CD4-positive, alpha-beta memory T cell (primary cell): ENCODE measurements at places on chromosomes 2 and 18.

DNA sequence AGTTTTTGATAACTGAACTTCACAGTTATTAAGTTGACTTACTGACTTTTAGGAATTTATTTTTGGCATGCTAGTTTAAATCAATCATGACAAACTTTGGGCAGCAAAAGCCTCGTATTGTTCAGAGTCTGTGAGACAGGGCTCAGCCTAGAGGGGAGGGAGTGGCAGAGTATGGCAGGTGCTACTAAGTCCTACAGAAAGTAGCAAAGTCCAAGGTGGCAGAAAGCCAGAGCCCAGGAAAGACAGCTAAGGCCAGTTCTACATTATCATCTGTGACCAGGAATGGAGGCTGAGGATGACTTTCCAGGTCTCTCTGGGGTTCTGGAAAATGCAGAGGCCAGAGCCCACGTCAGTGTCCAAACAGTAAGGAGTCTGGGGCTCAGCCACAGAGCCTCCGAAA, 34.2 kb downstream of the CHST10 start:
- no peak for DNase-seq
- H3K27ac ChIP-seq: no peak overlapping the region
- H3K27me3 ChIP-seq: no peaks in the 10 kb centered on the region
- no peaks in the 10 kb centered on the region for H3K4me1 ChIP-seq
- no peak overlapping the region for H3K4me3 ChIP-seq
- H3K36me3 ChIP-seq: no peaks in the 10 kb centered on the region

GRCh38 chr2:21194147-21194546, 70.4 kb downstream of the TDRD15 start:
- H3K4me3 ChIP-seq: no peak overlapping the region
- no peak overlapping the region for H3K27ac ChIP-seq
- H3K36me3 ChIP-seq: no peaks in the 10 kb centered on the region
- H3K4me1 ChIP-seq: no peaks in the 10 kb centered on the region
- no peaks in the 10 kb centered on the region for H3K27me3 ChIP-seq
- DNase-seq: no peak

- H3K4me1 ChIP-seq: no peaks in the 10 kb centered on the region
- no peaks in the 10 kb centered on the region for H3K36me3 ChIP-seq
- no peaks in the 10 kb centered on the region for H3K27me3 ChIP-seq
- no peak for DNase-seq
- H3K27ac ChIP-seq: no peak overlapping the region
These were observed 76.5 kb upstream of the ZSWIM2 start for GRCh38 chr2:186925514-186925913.

DNA sequence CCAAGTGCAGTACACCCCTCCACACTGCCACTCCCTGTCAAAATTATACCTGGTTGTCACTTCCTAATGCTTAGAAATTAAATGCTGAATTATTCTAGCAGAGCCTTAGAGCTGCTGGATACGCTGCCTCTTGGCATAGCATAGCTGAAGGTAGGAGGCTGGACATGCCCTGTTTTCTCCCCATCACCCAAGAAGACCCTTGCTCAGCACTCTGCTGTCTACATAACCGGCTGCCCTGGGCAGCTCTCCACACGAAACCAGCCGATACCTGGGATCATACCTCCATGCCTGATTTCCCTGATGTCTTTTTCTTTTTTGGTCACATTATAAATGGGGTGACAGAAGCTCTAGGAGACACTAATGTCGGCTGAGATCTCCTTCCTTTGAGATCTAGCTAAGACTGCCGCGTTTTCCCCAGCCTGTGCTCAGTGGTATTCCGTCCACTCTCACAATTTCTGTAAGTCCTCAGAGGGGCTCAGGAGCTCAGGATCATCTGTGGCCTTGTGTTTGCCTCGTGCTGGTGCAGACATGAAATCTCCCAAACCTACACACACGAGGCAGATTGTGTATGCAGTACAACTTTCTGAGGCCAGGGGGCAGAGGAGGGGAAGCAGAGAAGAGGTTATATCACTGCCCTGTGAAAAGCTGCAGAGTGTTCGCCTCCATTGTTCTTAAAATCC, 13.5 kb upstream of the ZAP70 start:
- no peaks in the 10 kb centered on the region for H3K27me3 ChIP-seq
- no peak overlapping the region for H3K27ac ChIP-seq
- no peak overlapping the region for H3K4me3 ChIP-seq
- no peaks in the 10 kb centered on the region for H3K36me3 ChIP-seq
- peak; percentile 55 for DNase-seq

- H3K36me3 ChIP-seq: no peaks in the 10 kb centered on the region
- no peak overlapping the region for H3K27ac ChIP-seq
- no peak for DNase-seq
- no peak overlapping the region for H3K4me3 ChIP-seq
- peaks cover 10% of the 10 kb centered on the region for H3K4me1 ChIP-seq
These were observed 4.6 kb downstream of the MAP3K20 start for GRCh38 chr2:173079973-173080860.

DNA sequence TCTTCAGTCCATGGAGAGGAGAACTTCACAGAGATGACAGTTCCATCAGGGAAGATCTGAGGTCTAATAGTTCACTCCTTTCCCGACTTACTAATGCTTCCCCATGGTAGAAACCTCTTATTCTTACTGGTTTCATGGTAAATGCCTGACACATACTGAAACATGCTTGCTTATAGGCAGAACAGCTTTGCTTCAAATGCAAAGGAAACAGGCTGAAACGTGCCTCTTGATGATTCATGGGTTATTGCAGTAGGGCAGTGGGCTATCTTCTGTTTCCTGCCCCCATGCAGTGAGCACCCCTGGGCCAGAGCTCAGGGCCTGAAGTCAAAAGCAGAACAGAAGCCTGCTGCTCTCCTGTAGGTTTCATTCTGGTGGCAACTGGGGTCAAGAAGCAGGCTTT, 223.5 kb downstream of the RDH14 start:
- no peaks in the 10 kb centered on the region for H3K36me3 ChIP-seq
- no peak overlapping the region for H3K27ac ChIP-seq
- H3K27me3 ChIP-seq: no peaks in the 10 kb centered on the region
- no peak for DNase-seq

DNA sequence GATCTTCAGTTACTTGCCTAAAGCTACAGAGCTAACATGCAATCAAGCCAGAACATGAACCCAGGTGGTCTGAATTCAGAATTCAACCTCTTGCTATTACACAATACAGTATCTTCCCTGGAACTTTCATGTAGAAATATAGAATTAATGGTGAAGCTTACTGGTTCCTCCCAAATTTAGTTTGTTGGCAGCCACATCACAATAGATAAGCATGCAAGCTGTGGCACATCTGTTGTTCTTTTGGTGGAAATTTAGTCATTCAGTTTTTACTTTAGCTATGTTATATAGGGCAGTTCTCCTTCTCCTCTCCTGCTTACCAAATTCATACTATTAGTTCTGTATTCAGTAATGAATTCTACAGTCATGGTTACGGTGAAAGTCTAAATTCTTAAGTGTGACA, 101.0 kb upstream of the RNF152 start:
- no peak for DNase-seq
- no peaks in the 10 kb centered on the region for H3K36me3 ChIP-seq
- H3K27ac ChIP-seq: no peak overlapping the region

DNA sequence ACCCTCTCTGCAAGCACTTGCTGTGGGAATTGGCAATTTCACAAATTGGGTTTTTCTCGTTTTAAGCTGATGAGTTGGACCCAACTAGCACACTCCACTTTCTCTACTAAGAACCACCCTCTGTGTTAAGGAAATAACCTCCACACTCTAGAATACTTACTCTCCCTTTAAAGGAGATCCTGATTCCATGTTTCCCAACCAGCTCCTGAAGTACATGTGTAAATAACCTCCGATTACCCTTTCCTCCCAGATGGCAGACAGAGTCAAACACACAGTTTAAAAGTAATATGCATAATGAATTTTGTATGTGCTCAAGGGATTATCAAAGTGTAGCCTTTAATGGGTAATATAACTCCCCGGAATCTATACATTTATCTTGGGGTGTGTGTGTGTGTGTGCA, 171.3 kb upstream of the OSR1 start:
- H3K27ac ChIP-seq: no peak overlapping the region
- no peak for DNase-seq
- H3K27me3 ChIP-seq: no peaks in the 10 kb centered on the region
- no peaks in the 10 kb centered on the region for H3K4me1 ChIP-seq

- H3K27me3 ChIP-seq: no peaks in the 10 kb centered on the region
- H3K4me1 ChIP-seq: peaks cover 23% of the 10 kb centered on the region
- peak overlapping the region; percentile 65 for H3K4me3 ChIP-seq
- H3K27ac ChIP-seq: peak overlapping the region; percentile 81
- no peak for DNase-seq
These were observed 1.5 kb downstream of the TEX261 start for GRCh38 chr2:70992945-70993853.

DNA sequence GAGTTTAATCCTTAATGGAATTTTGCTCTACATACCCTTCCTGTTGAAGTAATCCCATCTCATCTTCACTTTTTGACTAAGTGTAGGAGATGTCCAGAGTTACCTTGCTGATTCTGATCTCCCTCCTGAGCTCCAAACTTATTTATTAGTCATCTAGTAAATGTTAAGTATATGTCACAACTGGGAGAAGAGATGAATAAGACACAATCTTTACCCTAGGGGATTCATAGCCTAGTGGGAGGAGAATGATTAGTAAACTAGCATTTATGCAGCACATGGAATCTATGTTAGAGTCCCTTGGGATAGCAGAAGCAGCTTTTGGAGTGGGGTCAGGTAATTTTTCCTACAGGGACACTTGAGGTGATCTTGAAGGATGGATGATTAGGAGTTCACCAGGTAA, 20.7 kb downstream of the ACVR2A start:
- DNase-seq: no peak
- no peaks in the 10 kb centered on the region for H3K27me3 ChIP-seq
- H3K4me1 ChIP-seq: peaks cover 55% of the 10 kb centered on the region
- H3K4me3 ChIP-seq: no peak overlapping the region
